ENCODE measurements at places on chromosomes 12 and 14.

DNA sequence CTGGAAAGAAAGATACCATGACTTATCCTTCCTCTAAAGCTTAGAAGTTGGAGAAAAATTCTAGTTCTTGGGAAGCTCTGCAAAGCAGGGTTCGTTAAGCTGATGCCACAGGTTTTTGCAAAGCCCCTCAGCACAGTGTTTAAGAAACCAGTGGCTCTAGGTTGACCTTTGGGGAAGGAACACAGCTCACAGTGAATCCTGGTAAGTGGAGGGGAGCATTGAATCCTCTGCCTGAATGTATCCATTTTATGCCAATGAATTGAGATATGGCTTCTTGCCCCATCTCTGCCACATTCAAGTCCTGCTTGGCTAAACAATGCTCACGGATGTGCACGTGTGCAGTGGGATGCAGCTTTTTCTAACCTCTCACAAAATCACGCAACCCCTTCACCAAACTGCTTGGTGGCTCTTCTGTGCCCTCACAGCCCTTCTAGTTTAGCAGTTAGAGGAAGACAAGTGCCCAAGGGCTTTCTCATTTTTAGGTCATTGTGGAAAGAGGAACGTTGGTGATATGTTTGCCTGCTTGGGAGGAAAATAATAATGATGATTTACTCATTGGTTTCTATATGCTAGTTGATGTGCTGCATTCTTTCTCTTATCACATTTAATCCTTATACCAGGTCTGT is 111.3 kb downstream of the DAD1 start:
- DNase-seq = no peak

DNA sequence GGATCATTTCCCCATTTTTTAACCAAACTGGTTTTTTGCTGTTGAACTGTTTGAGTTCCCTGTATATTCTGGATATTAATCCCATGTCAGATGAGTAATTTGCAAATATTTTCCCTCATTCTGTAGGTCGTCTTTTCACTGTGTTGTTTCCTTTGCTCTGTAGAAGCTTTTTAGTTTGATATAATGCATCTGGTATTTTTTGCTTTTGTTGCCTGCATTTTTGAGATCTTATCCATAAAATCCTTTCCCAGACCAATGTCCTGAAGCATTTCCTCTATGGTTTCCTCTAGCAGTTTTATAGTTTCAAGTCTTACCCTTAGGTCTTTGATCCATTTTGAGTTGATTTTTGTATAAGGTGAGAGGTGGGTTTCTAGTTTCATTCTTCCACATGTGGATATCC is 71.3 kb downstream of the LRP6 start:
- no peak for DNase-seq

DNA sequence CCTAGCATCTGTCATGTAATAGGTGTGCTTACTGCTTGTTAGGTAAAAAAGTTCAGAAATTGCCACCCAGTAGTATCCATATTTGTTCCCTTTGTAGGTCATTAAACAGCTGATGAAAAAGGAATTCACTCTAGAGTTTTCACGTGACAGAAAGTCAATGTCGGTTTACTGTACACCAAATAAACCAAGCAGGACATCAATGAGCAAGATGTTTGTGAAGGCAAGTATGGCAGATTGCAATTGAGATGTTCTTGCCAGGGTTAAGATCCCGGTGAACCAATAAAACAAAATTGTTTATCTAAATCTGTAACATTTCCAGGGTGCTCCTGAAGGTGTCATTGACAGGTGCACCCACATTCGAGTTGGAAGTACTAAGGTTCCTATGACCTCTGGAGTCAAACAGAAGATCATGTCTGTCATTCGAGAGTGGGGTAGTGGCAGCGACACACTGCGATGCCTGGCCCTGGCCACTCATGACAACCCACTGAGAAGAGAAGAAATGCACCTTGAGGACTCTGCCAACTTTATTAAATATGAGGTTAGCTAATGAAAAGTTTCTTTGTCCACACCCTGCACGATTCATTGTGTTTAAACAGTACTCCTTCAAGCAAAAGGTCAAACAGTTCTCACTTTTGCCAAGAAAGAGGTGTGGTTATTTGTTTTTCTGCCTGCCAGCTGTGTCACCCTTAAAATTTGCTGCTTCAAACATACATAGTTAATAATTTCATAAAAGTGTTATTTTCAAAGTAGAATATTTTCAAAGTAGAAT is 58.3 kb downstream of the ATP2A2 start:
- no peak for DNase-seq

GRCh38 chr14:67697006-67697405 is 1.4 kb upstream of the RDH11 start:
- DNase-seq = no peak

DNA sequence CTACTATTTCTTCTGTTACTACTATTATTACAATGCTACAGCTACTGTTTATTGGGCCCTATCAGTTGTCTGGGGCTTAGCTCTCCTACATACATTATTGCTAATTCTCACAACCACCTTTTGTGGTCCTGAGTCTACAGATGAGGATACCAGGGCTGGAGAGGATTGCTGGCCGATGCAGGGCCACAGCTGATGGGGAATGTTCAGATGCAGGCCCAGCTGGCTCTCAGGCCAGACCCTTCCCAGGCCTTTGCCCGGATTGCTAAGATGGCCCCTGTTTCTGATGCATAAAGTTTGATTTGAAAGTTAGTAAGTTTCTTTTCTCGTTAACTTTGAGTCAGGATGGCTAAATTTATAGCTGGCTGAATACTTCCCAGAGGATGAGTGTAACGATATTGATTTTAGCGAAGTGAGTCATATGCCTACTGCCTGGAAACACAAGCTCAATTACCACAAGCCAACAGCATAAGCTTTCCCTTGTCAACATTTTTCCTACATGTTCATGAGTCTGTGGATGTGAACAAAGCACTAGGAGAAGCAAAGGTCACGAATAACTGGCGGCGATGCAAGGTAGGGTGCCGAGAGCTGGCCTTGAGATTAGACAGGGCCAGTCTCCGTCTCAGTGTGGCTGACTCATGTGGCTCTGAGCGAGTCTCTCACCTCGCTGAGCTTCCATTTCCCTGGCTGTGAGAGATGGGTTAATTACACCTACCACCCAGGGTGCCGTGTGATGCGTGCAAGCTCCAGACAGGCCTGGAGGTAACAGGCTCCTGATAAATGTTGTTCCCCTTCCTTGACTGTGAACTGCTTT is 111.0 kb downstream of the BEGAIN start:
- no peak for DNase-seq

- no peak for DNase-seq
Measured at GRCh38 chr14:100864960-100865681, 38.4 kb downstream of the RTL1 start.

GRCh38 chr14:92503756-92504491 is 9.7 kb upstream of the RIN3 start:
- no peak for DNase-seq

GRCh38 chr14:100076133-100076532 is 10.9 kb downstream of the EVL start:
- no peak for DNase-seq

DNA sequence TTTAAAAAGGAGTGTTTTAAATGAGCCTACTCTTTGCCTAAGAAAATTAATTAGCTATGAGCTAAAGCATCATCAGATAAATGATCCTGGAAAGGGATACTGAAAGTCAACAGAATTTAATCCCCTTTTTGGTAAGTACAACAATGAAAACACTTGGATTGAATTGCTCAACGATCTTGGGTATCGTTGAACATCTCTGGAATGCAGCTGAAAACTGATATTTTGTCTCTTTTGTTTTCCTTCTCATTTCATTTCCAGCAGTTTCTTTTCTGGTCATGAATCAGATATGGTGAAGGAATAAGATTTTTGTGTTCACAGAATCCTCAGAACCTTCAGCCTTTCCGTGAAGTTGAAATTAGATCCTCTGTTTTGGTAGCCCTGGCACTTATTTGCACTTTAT is 771.2 kb downstream of the FSCB start:
- DNase-seq = no peak

GRCh38 chr12:39277416-39277815 is 165.5 kb downstream of the KIF21A start:
- DNase-seq = no peak

DNA sequence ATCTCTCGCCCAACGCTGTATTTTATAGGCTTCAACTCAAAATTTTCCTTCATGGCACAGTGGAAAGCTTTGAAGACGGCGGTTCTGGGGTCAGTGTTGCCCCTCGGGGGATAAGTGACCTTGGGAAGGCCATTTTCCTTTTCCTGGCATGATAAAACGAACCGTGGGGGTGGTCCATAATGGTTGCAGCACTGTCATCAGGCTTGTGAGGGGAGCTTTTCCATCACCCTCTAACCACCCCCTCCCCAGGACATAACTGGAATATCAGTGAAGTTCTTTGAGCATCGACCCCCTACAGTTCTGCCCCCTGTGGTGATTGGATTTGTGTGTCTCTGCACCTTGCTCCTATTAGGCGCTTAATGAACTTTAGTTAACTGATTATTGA is 16.0 kb downstream of the FOS start:
- no peak for DNase-seq

DNA sequence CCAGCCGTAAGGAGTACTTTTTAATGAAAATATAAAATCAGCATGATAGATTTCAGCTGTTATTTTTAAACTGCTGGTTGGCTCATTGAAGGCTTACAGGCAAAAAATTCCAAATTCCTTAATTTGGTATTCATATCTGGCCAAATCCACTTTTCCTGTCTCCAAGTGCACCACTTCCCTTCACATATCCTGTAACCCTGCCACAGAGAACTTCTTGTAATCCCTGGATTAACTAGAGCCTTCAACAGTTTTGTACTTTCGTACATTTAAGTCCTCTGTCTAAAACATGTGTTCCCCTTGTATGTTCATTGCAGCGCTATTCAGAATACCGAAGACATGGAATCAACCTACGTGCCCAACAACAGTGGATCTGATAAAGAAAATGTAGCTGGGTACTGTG is 9.6 kb downstream of the PUS7L start:
- no peak for DNase-seq

DNA sequence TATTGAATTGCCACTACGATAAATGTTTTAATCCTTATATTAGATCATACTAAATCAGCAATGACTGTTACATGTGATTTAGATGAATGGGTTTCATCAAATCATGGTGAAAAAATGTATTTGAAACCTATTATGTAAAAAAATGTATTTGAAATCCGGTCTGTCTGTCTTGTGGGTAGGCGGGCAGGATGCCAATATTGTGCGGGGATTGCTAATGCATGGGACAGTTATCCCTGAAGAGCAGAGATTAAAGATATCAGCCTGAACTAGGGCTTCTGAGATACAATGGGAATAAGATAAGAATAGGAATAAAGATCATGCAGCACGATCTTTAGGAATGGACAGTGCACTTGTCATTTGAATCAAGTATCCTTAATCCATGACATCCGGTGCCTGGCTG is 134.0 kb downstream of the PRKCH start:
- no peak for DNase-seq

GRCh38 chr14:58607952-58608317 is 29.8 kb upstream of the DACT1 start:
- no peak for DNase-seq

GRCh38 chr12:75661908-75662307 is 150.5 kb upstream of the KRR1 start:
- DNase-seq = no peak

- DNase-seq = no peak
Measured at GRCh38 chr14:104510794-104511611, 68.6 kb upstream of the C14orf180 start.

- no peak for DNase-seq
Measured at GRCh38 chr12:39123580-39124253, 218.3 kb upstream of the CPNE8 start.

DNA sequence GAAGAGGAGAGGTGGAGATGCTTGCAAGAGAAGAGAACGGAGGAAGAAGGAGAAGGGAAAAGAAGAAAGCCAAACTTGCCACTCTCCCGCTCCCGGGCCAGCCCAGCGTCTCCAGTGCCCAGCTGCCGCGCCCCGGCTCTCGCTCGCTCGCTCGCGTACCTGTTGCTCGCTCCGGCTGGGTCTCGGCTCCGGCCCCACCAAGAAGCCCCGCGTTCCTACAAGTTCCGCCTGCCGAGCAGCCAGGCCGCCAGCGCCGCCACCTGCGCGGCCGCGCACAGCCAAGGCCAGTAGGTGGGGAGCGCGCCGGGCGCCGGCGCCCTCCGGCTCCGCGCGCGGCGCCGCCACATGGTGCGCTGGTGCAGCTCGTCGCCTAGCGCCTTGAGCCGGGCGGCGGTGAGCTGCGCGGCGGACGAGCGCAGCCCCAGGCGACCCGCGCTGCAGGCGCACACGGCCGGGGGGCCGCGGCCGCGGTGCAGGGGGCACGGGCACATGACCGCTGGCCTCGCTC is 370 bp downstream of the HRK start:
- no peak for DNase-seq

DNA sequence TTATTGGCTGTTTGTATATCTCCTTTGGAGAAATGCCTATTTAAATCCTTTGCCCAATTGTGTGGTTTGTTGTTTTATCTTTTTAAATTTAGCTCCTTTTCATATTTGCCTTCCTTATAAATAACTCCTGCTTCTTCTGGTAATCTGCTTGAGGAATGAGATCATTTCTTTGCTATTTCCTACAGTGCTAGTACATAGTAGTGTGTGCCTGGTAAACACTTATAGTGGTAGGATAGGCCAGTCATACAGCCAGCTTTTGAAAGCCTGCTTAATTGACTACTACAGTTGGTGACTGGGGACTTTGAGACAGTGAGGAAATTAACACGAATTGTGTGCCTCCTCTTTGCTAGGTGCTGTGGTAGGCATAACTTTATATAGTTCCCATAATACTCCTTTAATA is 68.7 kb downstream of the BORCS5 start:
- no peak for DNase-seq

DNA sequence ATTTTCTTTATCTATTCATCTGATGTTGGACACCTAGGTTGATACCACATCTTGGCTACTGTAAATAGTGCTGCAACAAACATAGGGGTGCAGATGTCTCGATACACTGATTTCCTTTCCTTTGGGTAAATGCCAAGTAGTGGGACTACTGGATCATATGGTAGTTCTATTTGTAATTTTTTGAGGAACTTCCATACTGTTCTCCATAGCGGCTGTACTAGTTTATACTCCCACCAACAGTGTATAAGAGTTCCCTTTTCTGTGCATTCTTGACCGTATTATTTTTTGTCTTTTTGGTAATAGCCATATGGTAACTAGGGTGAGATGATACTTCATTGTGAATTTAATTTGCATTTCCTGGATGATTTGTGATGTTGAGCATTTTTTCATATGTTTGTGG is 71.8 kb downstream of the LRP6 start:
- DNase-seq = no peak

DNA sequence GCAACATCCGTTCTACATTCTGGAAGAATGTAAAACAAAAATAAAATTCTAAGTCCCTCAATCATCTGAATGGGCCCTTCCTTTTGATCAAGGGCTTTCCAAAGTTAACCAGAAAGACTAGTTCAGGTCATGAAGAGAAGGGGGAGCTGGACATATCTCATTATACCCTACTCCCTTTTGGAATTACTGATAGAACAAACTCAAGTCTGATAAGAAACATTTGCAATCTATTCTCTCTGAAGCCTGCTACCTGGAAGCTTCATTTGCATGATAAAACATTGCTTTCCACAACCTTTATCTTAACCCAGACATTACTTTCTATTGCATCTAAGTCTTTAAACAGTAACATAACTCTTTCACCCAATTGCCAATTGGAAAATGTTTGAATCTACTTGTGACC is 8.3 kb upstream of the ACSM4 start:
- no peak for DNase-seq

Measured in central memory CD4-positive, alpha-beta T cell (primary cell).